Effector memory CD4-positive, alpha-beta T cell (primary cell): ENCODE measurements at places on chromosomes 2 and 18.

DNA sequence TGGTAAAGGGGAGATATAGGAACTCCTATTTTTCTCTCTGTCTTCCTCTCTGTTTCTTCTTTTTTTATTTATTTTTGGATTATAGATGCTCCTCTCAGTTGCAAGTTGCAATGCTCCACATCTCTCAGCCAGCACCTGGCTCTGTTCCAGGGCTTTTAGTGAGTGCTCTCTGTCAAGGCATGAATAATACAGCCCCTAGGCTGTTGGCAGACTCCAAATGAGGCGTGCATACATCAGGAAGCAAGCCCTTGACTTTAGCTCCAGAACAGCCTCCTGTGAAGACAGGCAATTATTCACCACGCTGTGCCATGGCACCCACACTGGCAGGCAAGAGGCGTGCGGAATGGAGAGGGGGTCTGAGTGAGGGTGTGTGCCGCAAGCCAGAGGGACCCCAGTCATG is 228.1 kb upstream of the PXDN start:
- DNase-seq = no peak

GRCh38 chr2:15115776-15116175 is 445.4 kb downstream of the NBAS start:
- no peak for DNase-seq

DNA sequence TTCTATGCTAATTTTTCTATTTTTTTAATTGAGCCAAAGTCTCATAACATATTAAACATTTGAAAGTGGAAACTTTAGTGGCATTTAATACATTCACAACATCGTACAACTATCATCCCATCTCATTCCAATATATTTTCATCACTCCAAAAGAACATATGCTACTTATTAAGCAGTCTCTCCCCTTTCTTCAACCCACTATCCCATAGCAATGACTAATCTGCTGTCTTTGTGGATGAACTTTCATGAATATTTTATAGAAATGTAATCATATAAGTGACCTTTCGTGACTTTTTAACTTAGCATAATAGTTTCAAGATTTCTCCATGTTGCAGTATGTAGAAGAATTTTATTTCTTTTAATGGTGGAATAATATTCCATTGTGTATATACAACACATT is 90.3 kb downstream of the CCDC178 start:
- no peak for DNase-seq

GRCh38 chr18:46211816-46212215 is 107.6 kb downstream of the HAUS1 start:
- no peak for DNase-seq

DNA sequence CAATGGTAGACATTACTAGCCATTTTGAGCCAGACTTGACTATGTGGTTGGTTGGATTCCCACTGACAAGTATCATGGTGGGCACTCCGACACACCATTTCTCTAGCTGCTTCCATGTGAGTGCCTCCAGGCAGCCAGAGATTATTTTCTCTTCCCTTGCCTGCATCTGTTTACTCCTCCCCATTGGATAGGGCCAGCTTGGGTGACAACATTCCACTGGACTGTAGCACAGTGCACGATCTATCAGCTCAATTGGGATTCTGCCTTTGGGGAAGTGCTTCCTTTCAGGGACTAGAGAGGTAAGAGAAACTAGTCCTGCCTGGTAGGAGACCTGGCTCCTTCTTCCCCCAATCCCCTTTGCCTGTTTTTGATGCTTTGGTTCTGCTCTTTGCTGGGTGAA is 49.0 kb upstream of the MAP4K3 start:
- DNase-seq = no peak
